NCI-H2081 treated with DMSO at 0.1 percent for 48 hours (cell line): ENCODE measurements at places on chromosomes 16 and 17.

DNA sequence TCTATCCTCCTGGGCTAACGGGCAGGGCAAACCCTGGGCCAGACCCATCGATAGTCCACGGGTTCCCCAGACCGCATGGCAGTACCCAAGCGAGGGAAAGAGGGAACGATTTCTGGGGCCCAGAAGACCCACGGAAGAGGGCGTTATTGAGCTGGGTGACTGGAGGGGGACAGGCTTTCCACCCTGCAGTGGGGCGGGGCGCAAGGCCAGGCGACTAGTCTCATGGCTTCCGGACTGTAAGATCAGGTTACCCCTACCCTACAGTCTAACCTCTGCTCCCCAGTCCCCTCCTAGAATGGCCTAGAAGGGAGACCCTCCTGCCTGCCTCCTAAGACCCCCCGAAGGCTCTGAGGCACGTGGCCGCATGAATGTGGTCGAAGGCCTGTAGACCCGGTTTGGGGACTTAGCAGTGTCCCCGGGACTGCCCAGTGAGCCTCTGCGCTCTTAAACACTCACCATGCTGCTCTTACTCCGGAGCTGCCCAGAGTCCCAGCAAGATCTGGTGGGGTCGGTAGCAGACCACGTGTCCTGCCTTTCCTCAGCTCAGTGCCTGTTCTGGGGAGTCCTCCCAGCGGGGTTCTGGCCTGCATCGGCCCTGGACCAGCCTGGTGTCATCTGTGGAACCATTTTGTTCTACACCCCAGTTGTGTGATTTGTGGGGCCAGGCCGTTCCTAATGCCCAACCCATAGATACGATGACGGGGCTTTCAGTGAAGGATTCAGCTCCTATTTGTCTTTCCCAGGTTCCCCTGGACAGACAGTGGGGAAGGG lies 13.2 kb upstream of the AURKB start:
- no peak for DNase-seq

DNA sequence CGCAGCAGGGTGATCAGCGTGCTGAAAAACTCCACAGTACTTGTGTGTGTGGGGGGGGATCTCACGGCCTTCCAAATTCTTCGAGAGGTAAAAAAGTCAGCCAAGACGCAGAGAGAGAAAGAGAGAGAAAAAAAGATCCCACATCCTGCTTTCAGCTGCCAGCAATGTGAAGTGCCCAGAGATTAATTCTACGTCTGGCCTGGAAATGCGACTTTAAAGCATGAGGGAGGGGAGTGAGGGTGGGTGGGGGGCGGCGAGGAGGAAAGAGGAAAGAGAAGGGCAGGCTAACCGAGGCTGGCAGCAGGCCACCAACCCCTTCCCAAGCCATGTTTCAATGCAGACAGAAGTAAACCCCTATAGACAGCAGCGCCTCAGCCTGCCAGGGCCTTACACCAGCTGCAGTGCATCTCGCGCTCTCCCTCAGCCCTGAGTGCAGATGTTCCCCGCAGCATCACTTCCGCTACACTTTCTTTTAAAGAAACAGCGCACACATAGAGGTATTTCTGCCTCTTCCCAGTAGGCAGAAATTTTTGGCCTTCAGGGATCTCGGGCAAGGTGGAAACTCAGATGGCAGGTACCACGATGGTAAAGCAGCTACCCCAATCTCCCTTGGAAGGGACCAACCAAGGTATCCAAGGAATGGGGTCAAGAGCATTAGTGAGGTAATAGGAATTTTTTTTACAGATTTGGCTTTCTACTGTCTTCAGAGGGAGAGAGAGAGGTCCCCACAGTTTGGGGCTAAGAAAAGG lies 87.8 kb downstream of the SMG6 start:
- no peak for DNase-seq

- DNase-seq, result no peak
Observed at GRCh38 chr17:82061047-82061925, 4.3 kb downstream of the DUS1L start.

GRCh38 chr17:81514739-81515529 lies 2.3 kb upstream of the ACTG1 start:
- DNase-seq, result no peak

DNA sequence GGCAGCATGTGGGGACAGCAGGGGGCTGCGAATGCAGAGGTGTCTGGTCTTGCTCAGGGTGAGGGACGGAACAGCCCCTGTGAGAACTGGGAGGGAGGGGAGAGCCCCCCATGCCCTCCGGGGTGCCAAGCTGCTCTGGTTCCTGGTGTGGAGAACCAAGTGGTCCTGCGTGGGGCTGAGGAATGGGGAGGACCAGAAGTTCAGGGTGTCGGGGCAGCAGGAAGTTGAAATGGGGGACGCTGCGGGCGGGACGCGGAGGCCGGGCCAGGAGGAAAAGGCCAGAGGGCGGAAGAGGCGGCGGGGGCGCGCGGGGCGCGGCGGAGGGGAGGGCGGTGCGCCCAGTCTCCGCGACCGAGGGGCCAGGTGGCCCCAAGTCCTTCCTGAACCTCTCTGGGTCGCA lies 3.6 kb downstream of the ALDH3A1 start:
- DNase-seq, result no peak

DNA sequence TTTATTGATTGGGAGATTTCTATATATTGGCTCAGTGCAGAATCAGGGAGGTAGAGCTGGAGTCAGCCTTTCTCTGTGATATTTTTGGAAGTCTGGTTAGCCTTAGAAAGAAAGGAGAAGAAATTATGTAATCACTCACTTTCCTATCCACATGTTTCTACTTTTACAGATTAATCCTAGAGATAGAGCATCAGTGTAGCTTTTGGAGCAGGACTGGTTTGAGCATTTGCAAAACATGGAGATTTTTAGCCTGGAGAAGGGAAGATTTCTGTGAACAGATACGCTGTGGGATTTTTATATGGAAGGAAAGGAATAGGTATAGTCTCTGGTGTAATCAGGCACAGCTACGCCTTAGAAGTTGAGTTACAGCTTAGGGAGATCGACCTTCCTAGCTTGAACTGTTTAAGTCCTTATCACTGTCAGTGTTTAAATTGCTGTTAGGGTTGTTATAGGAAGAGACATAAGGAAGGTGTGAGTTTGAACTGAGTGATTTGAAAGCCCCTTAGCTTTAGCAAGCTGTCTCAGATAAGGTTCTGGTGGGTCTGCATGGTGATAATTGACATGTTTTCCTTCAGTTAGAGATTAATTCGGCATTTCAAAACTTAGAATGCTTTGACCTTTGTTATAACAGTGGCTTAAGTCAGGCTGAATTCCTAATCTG lies 20.5 kb downstream of the METTL9 start:
- no peak for DNase-seq

DNA sequence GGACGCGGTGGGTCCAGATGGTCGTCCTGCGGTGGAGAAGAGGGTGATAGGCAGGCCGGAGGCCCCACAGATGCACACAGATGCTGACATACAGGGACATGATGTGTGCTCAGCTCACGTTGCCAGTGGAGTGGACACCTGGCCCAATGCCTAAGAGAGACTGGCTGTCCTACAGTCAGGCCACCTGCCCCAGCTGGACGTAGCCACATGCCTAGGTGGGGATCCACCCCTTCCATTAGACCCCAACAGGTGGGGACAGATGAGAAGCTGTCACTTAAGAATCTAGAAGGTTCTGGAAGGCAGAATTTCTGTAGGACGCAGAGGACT lies 117.6 kb upstream of the ZNF750 start:
- DNase-seq, result no peak

- no peak for DNase-seq
Observed at GRCh38 chr16:48602356-48603014, 7.5 kb downstream of the N4BP1 start.

GRCh38 chr16:1859650-1860049 lies 12.3 kb downstream of the MEIOB start:
- no peak for DNase-seq

GRCh38 chr17:32998111-32998886 lies 6.7 kb downstream of the SPACA3 start:
- no peak for DNase-seq

DNA sequence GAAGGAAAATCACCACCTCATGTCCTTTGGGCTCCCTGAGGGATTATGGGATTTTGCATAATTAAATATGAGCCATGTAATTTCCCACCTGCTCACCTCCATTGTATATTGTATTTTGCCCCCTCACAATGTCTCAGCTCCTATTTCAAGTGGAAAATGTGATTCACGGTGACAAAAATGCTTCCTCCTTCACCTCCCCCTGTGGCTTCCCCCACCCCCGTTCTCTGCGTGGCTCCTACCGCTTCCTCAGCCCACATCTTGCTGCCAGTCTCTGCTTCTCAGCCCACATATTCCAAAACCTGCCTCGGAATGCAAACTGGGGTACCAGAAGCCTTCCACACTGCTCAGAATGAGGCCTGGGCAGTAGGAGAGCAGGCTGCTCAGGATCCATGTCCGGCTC lies 394.5 kb upstream of the C16orf82 start:
- DNase-seq, result no peak

GRCh38 chr16:30526137-30526822 lies at the start of gene ZNF768:
TSS of gene ZNF768 (minus strand) at chr16:30526566. CDS start at chr16:30526413, 153 bp downstream.
- no peak for DNase-seq

- DNase-seq, result no peak
Observed at GRCh38 chr16:12971241-12971640, 69.8 kb downstream of the SHISA9 start.

DNA sequence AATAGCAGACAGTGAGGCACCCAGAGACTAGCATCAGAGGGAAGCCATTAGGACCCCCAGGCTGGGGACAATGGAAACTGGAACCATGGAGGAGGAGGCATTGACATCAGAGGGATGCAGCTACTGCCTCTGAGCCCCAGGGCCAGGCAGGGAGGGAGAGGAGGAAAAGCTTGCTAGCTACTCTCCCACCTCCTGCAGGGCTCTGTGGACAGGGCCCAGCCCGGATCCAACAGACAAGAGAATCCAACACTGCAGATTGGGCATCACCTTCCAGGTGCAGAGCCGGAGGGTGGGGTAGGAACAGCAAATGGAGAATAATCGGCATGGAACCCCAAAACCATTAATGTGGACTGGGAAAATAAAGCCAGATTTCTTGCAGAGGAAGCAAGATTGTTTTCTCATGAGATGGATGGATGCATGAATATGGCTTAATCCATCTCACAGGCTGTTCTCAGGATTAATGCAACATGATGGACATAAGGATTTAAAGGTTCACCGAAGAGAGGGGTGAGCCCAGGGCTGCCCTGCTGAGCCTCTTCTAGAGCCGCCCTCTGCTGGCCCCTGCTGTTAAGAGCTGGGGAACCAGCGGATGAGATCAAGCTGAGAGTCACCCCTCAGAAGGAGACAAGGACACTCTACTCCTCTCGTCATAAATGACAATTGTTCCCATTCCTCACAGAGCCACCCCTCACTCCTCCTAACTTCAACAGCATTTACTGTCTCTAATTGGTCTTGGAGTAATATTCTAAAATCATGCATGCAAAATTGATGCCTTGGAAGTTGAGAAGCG lies 48.8 kb downstream of the DNAH3 start:
- no peak for DNase-seq

- DNase-seq, result no peak
Observed at GRCh38 chr17:63598281-63598680, 2.4 kb upstream of the TACO1 start.

DNA sequence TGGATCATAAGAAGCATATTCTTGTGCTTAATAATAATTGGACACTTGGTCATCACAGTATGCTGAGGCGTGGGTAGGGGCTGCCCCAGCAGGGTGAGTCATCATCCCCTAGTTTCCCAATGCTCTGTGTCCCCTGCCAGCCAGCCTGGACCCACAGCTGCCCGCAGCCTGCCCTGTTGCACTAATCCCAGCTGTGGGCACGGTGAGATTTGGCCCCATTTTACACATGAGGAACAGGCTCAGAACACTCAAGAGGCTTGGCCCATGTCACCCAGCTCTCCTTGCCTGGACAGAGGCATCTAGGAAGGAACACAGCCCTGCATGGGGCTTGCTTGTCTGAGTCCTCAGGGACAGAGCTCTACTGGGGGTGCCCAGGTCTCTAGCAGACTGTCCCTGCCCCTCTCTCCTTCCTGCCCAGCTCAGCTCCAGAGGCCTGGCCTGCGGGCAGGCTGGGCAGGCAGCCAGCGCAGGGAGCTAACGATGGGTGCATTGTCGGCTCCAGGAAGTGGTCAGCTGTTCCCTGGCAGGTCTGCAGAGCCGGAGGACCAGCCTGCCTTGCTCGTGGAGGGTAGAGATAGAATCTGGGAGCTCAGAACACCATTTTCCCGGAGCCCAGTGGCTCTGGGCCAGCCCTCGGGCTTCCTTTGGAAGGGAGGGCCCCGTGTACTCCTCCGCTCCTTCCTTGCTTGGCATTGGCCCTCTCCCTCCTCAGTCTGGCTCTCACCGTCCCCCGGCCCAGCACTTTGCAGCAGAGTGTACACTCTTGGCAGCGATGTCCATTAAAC lies 189.4 kb downstream of the RAB11FIP4 start:
- no peak for DNase-seq

DNA sequence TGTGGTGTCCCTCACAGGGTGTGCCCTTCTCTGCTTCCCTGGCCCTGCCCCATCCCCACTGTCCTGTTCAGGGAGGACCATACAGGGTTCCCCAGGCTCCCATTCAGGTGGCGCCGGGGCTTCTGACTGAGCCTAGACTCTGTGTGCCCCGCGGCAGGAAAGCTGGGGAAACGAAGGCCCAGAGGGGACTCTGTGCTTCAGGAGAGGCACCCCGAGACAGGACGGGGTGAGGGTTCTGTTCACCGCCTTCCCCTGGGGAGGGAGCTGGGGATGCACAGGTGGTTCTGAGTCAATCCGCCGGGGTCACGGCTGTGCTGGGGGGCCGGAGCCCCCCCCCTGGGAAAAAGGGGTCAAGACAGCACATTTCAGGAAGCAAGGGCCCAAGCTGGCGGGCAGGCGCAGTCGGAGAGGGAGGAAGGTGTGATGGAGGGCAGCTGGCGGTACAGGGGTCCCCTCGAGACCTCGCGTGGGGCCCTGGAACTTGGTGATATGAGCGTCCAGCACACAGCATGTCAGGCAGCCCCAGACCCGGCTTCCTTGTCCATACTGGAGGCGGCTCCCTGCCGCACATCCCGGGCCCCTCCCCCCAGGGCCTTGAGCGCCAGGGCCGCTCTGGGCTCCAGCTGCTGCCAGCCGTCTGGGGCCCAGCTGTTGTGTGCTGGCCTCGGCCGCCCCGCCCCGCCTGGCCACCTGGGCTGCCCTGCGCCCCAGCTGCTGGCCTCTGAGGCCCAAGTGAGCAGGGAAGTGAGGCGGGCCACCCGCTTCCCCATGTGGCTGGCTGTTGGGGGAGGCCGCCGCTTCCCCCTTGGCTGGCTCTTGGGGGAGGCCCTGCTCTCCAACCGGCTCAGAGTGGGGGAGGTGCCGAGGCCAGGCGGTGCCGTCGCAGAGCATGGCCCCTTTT lies 5.6 kb upstream of the NOTUM start:
- no peak for DNase-seq

- no peak for DNase-seq
Observed at GRCh38 chr16:48383877-48384519, 1.2 kb downstream of the SIAH1 start.
